ENCODE measurements at places on chromosomes 3 and 15.

DNA sequence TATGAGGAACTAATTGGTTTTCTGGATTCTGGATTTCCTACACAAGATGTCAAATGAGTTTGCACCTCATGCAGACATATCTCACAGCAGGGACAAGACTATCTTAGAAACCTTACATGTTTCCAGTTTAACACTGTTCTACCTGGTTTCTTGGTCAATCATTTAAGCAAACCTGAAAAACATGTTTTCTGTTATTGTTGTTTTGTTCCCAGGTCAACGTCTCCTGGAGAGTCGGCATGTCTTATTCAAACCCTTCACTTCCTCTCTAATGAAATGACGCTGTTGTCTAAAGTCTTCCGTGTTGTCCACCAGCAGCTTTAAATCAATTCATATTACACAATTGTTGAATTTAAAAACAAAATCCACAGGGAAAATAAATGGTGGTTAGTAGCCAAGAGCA is 150.9 kb downstream of the CNTN3 start:
- DNase-seq = no peak

DNA sequence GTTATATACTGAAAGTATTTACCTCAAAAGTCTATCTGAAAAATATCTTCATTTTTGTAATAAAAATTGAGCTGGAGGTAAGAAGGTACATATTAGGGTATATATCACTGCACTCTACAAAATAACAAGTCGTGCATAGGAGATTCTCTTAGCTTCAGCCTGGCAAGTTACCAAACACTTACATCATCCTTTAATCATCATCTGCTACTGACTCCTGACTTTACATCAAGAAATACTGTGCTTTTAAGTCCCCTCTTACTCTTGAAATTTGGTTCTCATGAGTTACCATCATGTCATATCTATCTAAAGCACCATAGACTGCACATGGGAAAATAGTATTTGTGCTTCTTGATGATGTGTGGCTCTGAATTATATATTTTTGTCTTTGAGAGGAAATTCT is 50.8 kb downstream of the LYSMD4 start:
- DNase-seq = peak; percentile 6

DNA sequence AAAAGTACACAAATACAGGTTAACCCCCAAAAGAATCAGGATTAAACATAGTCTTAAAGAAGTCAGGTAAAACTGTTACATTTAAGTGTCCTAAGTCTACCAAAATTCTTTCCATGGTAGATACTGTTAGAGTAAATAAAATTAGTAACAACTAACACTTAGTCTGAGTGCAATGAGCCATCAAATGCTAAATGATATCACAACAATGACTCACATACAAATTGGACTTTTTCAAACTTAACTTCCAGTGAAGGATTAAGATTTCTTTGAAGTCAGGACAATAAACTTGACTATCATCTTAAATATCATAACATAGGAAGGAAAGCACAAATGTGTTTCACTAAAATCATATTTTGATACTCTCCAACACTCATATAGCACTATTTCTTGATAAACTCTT is 43.9 kb downstream of the ZNF148 start:
- peak; percentile 49 for DNase-seq

DNA sequence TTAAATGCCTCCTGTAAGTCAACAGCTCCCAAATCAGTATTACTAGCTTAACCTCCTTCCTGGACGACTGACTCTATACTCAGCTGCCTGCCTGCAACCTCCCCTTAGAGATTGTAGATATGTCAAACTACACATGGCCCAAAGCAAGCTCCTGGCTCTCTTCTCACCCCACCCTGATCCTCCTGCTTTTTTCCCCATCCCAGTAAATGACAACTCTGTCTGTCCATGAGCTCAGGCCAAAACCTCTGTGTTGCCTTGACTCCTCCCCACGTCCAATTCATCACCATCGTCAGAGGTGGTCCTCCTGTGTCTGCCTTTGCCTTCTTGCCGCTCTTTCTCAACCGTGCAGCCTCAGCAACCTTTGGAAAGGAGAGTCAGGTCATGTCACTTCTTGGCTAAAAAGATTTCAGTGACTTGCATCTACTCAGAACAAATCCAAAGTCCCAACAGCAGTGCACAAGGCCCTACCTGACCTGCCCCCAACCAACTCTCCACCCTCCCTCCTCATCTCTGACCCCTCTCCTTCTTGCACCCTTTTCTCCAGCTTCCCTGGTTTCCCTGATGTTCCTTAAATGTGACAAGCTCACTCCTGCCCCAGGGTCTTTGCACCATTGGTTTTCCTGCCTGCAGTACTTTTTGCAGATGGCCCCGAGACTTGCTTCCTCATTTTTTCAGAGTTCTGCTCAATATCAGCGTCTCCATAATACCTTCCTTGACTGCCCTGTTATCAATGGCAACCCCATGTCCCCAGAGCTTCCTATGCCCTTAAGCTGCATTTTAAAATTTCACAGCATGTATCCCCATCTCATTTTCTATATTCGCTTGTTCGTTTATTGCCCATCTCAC is 52.8 kb downstream of the LSM3 start:
- no peak for DNase-seq

GRCh38 chr15:40047415-40048210 is 8.6 kb upstream of the SRP14 start:
- DNase-seq = peak; percentile 63

DNA sequence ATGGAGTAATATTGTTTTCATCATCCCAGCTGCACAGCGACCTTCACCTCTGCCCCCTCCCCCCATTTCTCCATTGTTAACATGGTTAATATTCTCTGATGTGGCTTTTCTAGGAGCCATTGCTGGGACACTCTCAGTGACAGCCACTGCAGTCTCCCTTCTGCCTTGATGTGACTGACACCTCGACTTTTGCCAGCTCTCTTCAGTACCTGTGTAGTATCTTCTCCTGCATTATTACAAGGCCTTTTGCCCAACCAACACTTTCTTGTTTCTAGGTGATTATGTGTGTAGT is 179.8 kb downstream of the CLSTN2 start:
- DNase-seq = no peak

GRCh38 chr15:72840114-72840513 is 56.6 kb upstream of the ADPGK start:
- no peak for DNase-seq

DNA sequence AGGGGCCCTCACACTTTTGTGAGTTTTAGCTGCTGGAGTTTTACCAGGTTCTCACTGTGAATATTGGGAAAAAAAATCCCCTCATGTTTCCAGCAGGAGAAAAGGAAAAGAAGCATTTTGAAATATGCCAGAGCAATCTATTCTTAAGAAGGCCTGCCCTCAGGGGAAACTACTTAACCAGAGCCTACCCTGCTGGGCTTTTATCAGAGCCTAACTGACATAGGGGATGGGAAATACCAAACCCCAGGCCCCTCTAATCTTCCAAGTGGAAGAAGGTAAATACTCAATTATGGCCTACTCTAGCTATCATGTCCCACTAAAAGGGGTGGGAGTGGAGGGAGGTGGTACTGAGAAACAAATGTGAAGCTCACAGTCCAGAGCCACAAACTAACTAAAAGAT is 68.7 kb upstream of the NMNAT3 start:
- no peak for DNase-seq

GRCh38 chr3:193314161-193314560 is 64.4 kb downstream of the ATP13A5 start:
- DNase-seq = no peak
